ENCODE measurements at places on chromosomes 2 and 18.

- DNase-seq = no peak
These were observed 133.5 kb upstream of the HAAO start for GRCh38 chr2:42925742-42926433.

DNA sequence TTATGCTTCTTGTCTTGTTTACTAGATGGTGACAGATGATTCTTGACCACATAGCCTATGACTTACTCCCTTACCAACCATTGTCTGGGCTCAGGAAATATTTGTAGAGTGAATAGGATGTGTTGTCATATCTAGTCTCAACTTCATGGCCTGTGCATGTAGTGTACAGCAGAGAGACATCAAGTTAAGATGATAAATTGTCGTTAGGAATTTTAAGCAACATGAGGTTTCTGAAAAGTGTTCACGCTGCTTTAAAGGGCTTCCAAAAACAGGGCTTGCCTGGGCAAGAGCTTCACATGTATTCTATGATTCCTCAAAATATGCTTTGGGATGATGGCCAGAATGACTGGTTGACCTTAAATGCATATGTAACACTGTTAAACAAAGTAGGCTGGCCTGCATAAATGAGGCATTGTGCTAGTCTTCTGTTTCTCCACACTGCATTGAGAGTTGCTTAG is 424.0 kb downstream of the RND3 start:
- peak; percentile 96 for DNase-seq

DNA sequence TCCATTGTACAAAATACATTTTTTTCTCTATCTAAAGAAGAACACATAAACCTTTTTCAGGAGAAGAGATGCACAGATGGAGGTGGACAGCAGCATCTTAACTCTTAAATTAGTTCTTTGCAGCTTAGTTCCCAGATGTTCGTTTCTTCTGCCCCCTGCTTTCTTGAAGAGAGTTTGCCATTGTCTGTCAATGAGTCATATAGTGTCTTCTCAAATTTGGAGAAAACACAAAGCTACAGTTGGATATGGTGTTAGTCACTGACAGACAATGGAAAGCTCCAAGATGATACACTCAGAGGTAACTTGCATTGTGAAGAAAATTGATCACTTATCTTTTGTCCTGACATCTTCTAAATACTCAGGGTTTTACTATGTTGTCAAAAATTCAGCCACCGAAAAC is 48.8 kb upstream of the TMEFF2 start:
- peak; percentile 72 for DNase-seq

DNA sequence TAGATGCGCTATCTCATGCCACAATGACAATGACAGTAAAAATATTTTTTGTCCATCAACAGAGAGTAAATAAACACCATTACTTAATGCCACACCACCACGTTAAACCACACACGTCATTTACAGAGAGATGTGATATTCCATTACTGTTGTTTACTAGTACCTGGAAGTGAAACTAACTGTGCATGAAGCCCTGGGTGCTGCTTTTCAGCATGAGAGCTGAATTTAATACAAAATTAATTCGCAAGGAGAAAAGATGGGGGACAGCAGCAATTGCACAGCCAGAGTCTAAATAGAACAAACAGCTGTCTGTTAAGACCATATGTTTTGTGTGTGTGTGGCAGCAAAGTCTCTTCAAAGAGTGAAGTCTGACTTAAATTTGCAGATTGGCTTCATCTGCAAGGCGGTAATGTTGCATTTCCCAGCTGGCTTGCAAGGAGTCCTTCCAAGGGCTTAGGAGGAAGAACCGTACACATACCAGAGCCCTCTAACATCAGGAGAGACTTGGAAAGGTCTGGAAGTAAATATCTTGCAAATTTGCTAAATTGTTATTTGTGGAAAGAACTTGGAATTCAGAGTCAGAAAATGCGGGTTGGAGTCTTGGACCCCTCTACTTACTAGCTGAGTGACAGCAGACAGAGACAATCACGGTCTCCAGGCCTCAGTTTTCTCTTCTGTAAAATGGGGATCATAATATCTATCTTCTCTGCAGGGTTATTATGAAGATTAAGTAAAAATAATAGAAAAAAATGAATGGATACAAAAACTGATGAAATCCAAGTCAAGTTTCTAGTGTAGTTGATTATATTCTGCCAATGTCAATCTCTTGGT is 127.6 kb downstream of the ALPK2 start:
- no peak for DNase-seq

DNA sequence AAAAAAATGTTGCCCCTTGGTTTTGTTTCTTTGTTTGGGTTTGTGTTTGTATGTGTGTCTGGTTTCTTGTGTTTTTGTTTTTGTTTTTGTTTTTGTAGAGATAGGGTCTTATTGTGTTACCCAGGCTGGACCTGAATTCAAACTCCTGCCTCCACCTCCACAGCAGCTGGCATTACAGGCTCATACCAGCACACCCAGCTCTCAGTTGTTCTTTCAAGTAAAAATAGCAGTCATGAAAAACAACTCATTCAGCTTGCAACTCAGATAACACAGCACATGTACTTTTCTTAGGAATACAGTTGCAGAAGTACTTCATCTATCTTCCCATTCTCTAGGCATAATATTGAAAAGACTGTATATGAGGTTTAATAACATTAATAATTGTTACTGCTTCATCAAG is 37.0 kb downstream of the ZC3H8 start:
- no peak for DNase-seq

GRCh38 chr2:134308474-134309385 is 54.9 kb downstream of the MGAT5 start:
- DNase-seq = peak; percentile 13

DNA sequence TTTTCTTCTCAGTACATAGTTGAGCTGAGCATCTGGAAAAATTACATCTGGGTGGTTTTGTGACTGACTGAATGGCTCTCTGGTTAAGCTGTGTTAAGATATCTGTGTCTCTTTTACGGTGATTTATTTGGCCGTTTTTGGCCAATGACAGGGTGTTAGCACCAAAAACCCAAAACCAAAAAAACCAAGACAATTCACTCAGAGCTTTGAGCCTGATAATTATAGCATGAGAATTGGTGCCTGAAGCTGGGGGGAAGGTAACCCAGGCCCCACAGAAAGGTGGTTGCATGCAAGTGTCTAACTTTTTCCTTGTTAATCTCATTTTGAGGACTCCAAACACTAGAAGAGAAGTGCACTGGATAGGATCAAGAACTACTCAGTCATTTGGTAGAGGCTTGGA is 4.5 kb downstream of the CD28 start:
- no peak for DNase-seq

DNA sequence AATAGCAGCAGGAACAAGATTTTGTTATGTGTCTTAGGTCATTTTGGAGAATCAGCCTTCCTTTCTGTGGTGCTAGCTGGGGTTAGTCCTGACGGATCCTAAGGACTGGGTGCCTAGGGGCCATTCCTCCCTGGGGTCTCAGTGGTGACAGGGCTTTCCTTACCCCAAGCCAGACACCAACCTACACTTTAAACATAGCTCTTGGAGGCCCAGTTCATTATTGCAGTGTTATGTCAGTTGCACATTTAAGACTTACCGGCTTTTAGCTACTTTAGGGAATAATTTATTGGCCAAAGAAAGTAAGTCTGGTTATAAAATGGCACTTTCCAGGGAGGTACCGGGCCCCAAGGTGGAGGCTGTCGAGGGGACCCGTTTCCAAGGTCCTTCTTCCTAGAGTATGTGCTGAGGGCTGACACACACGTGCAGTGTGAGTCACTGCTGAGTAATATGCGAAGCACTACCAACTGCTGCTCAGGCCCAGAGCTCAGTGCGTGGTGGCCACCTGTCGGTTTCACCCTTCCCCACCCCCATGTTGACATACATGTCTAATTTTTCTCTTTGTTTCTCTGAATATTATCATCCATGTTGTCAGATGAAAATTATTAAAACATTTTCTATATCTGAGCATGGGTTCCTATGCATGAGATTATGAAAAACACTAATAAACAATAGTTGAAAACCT is 37.0 kb upstream of the GRHL1 start:
- peak; percentile 74 for DNase-seq

DNA sequence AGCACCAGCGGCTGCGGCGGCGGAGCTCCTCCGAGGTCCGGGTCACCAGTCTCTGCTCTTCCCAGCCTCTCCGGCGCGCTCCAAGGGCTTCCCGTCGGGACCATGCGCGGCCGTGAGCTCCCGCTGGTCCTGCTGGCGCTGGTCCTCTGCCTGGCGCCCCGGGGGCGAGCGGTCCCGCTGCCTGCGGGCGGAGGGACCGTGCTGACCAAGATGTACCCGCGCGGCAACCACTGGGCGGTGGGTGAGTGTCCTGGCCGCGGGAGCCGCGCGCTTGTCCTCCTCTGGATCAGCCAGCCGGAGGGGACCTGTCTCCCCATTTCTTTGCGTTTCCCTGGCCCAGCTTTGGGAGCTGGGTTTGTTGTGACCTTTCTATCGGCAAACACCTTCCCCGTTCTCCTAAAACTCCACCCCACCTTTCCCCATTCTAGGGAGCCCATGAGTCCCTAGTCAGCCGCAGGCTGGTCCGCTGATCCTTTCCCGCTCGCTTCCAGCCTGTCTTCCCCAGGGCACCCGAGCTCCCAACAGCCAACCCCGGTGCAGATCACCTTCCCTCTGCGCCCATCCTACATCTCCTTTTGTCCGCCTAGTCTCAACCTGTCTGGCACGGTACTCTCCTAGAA is 316 bp downstream of the GRP start:
- no peak for DNase-seq

DNA sequence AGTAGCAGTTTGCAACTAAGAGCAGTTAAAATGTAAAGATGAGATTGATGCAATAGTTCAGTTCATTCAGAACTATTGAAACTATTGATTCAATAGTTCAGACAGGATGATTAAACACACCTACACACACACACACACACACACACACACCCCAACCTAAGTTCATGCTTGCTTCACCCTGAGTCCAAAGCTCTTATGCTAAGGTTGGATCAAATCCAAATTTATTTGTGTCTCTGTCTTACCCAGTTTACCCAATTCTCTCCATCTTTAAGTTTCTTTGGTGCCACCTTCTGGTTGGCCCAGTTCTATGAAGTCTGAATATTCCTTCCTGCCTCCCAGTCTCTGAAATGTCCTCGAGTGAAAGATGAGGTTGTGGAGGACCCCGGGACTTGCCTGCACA is 5.1 kb downstream of the SERPINB8 start:
- peak; percentile 41 for DNase-seq

- peak; percentile 29 for DNase-seq
These were observed 123.5 kb downstream of the LIPG start for GRCh38 chr18:49685231-49685942.

DNA sequence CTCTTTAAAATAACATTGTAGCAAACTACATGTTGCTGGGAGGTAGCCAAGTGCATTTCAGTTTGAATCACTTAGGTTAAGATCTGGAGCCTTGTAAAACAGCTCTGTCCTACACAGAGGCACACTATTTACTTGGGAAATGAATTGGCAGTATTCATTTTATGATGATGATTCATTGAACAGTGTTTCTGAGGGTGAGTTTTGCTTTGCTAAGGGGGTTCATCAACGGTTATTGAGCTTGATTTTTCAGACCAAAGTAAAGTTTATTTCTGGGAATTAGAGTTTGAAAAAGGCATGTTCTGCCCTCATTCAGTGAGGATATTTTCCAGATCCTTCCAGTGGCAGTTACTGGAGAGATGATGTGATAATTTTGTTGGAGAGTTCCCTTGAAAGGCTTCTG is 55.6 kb downstream of the CCDC85A start:
- peak; percentile 72 for DNase-seq

GRCh38 chr18:59072727-59073421 is 66.8 kb upstream of the SEC11C start:
- no peak for DNase-seq

GRCh38 chr18:23291456-23292205 is 156.3 kb downstream of the CABLES1 start:
- peak; percentile 87 for DNase-seq

DNA sequence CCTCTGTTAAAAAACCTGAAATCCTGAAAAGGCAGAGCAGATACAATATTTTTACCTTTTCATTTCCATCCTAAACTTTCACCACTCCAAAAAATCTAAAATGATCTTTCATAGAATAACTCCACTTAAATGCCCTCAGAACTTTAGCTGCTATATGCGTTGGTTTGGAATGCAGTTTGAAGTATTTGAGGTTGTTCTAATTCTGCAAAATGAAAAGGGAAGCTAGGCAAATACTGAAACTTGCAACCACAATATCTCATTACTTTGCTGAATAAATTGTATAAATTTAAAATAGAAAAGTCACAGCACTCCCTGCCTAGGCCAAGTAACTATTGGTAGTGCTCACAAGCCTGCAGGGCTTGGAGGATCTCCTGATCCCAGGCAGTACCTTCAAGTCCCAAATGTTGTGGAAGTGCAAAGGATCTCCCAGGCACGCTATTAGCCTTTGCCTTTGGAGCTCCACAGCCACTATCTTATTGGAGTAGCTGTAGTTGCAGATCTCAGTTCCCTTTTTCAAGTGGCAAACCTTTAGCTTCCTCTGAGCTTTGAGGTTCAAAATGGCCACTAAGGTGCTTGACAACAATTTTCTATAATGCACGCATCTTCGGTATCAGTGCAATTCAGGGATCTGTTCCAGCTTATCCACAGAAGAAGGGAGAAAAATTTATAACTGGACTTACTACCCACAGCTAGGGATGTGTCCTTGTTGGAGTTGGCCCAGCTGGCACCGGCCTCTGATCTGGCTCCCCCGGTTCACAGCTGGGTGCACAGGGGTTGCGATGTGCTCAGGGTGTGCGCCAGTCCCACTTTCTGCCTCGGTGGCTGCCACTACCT is 43.4 kb upstream of the ANKRD62 start:
- peak; percentile 55 for DNase-seq

DNA sequence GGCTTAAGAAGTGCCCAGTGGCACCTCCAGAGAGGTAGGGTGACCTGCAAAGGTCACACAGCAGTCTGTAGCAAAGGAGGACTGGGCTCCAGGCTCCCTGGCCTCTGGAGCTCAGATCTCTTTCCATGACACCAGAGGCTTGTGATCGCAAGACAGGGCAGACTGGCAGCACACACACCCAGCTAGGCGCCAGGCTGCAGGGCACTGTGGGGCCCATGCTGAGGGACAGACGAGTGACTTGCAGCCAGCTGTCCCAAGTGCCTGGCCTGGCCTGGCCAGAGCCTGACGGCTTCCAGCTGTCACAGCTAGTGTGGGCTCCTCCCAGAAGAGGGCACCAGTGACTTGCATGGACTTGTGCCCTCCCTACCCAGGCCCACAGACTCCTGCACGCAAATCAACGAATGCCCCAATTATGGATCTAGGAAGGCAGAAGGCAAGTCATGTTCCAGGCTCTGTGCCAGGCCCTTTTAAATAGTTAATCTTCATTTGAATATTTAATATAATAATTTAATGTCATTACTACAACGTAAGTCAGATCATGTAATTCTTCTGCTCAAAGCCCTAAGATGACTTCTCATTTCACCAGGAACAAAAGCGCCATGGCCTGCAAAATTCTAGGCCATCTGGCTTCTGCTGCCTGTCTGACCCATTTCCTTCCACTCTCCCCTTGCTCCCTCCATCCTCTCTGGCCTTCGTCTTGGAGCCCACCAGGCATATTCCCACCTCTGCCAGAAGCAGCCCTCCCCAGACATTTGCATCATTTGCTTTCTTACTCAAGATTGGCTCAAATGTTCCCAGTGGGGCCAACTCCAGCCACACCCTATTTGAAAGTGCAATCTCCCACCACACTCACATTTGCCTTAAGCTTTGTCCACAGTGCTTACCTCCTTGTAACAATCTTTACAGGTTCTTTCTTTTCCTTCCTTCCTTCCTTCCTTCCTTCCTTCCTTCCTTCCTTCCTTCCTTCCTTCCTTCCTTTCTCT is 3.7 kb upstream of the SPEG start:
- peak; percentile 56 for DNase-seq
